ENCODE measurements at places on chromosomes 11 and 22. TPM values are rescaled to one million over a fixed set of nuclear protein-coding genes. Genes with fewer than 3 reads are reported as not detected.

CD3E gene
- 618 TPM for total RNA-seq

CENPM gene
- 69.3 TPM for total RNA-seq

SCT gene
- not detected for total RNA-seq

SHANK3 gene
- not detected for total RNA-seq

FAM111A gene
- total RNA-seq: 166 TPM

POU2AF3 gene
- total RNA-seq: not detected

CBLIF gene
- not detected for total RNA-seq

TP53AIP1 gene
- total RNA-seq: not detected

OR51V1 gene
- total RNA-seq: not detected

CD151 gene
- 36.2 TPM for total RNA-seq

USP47 gene
- total RNA-seq: 38.3 TPM

FAM180B gene
- not detected for total RNA-seq

TRPM5 gene
- total RNA-seq: 0.05 TPM

PRRG4 gene
- 0.13 TPM for total RNA-seq

OR5D18 gene
- total RNA-seq: not detected

IFTAP gene
- total RNA-seq: 1.3 TPM

SLC7A4 gene
- total RNA-seq: not detected

PKP3 gene
- total RNA-seq: not detected

MS4A15 gene
- total RNA-seq: not detected

C22orf42 gene
- total RNA-seq: not detected

UPB1 gene
- total RNA-seq: 0.53 TPM

HBE1 gene
- not detected for total RNA-seq

All from activated naive CD4-positive, alpha-beta T cell treated with anti-CD3 and anti-CD28 coated beads, Interleukin-2, amount 10 ng/mL, durations not matched to agents 5 hours and 36 hours (primary cell).